ENCODE measurements at places on chromosomes 3 and 15. TPM values are rescaled to one million over a fixed set of nuclear protein-coding genes. Genes with fewer than 3 reads are reported as not detected.

GRCh38 chr15:90305932-90306331 lies 40.5 kb downstream of the NGRN start:
- DNase-seq, result no peak

- no peak for DNase-seq
Observed at GRCh38 chr3:189166321-189166720, 5.5 kb upstream of the TPRG1 start.

DNA sequence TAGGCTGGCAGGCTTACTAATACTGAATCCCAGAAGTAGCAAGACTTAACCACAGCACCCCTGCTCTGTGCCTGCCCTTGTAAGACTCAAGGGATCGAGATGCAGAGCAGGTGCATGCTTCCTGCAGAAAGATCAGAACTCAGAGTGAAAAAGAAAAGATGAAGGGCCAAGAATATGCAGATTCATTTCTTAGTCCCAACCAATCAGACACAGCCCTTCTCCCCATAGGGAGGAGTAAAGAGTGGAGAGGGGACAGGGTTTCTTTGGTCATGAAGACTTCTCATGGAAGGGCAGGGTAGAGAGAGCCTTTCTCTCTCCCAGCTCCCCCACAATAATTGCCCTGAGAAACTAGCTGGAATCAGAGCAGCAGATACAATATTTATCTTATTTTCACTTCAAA lies 105.6 kb upstream of the MB21D2 start:
- no peak for DNase-seq

DNA sequence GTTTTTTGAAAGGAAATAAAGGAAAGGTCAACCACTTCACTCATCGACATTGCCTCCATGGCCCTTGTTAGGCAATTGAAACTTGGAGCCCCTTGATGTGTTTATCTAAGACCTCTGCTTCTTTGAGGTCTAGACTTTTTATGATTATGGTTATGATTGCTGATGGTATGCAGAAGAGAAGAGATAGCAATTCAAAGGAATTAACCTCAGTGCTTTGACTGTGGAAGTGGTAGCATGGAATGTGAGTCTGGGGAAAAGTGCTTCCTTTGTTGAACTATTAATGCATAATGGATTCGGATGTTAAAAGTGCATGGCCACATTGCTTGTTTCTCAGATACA lies 46.1 kb downstream of the FNDC3B start:
- no peak for DNase-seq

GRCh38 chr15:70964058-70964457 lies 71.4 kb downstream of the LRRC49 start:
- no peak for DNase-seq

DNA sequence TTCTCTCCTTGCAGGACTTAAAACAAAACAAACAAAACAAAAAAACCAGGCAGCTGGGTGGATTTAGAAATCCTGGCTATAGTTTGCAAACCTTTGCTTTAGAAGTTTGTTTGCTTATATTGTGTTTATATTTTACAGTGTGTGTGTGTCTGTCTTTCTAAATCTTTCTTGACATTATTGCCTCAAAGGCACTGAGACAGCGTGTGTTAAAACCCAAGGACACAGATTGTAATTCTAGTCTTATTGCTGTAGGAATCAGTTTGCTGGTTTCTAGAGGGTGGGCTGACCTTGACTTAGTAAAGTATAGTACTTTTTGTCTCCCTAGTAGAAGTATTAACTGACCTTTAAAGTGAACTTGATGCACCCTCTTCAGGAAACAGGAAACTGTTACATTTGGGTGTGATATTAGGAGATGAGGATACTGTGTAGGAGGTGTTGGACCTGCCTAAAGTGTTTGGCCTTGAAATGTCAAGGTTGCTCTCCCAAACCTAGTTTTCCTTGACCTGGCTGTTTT lies 71.0 kb downstream of the TCF12 start:
- no peak for DNase-seq

- DNase-seq, result no peak
Observed at GRCh38 chr3:103406320-103406850, 971.6 kb downstream of the ZPLD1 start.

DNA sequence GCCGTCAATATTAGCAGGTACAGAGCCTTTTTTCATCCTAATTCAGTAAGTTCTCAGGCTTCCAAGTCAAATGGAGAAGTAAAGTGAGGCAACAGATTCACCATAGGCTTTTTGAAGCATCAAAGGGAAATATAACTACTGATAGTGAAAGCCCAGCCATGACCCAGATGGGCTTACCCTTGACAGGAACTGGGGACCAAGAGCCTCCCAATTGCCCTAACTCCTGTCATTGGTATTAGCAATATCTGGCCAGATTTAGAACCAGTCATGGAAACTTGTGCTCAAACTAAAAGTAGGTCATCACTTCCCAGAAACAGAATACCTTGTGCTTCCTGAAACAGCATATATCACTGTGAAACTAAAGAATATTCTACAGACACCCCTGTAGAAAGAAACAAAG lies 33.0 kb downstream of the NME9 start:
- no peak for DNase-seq

The VGLL3 gene
- total RNA-seq, result 2.1 TPM

All from dorsolateral prefrontal cortex (tissue), 122 donors.